ENCODE measurements at places on chromosomes 16 and 17. TPM values are rescaled to one million over a fixed set of nuclear protein-coding genes. Genes with fewer than 3 reads are reported as not detected.

HS3ST3B1 gene
- polyA plus RNA-seq: 27.7 TPM

CHD9NB gene
- 7.9 TPM for polyA plus RNA-seq

CACNG3 gene
- polyA plus RNA-seq: not detected

SEPTIN1 gene
- 2.6 TPM for polyA plus RNA-seq

MYCBPAP gene
- 1.4 TPM for polyA plus RNA-seq

CSH2 gene
- polyA plus RNA-seq: 0.10 TPM

KIF18B gene
- 15.8 TPM for polyA plus RNA-seq

DNA sequence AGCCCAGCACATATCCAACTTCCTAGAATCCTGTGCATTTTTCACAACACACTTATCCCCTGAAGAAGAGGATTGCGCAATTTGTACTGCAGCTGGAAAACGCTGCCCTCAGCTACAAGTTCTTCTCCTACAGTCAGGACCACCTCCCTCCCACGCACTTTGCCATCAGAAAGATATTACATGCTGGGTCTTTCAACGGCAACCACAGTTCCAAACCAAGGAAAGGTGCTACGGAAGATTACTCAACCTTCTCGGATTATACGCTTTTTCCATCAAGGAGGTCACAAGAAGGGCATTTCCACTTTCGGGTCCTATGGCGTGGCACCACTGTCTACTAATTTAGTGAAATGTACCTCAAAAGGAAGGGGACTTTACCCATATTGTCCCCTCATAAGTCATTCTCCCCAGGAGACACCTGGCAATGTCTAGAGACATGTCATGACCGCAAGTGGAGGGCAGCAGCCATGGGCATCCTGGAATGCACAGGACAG is 35.2 kb downstream of the USP7 start:
- DNase-seq: no peak

GRCh38 chr16:30738984-30739951 is 9.0 kb upstream of the PHKG2 start:
- no peak for DNase-seq

DNA sequence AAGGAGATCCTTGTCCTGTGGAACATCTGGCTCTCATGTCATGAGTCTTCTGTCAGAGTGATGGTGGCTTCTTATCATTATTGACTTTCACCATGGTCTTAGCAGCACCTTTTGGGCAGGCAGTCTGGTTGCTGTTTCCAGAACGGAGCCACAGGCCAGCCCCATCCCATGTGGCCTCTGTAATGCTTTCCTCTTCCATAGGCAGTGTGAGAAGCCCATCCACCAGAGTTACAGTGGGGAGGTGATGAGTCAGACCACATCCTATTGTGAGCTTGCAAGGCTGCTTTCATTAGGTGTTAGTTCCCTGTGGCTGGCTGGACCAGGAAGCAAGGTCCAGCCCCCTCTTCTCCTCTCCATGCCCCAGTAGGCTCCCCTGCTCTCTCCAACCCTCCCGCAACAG is 30.8 kb upstream of the SPACA3 start:
- no peak for DNase-seq

- no peak for DNase-seq
Observed at GRCh38 chr17:68021963-68022362, 13.6 kb upstream of the KPNA2 start.

GRCh38 chr17:67171560-67171959 is 73.4 kb downstream of the HELZ start:
- no peak for DNase-seq

DNA sequence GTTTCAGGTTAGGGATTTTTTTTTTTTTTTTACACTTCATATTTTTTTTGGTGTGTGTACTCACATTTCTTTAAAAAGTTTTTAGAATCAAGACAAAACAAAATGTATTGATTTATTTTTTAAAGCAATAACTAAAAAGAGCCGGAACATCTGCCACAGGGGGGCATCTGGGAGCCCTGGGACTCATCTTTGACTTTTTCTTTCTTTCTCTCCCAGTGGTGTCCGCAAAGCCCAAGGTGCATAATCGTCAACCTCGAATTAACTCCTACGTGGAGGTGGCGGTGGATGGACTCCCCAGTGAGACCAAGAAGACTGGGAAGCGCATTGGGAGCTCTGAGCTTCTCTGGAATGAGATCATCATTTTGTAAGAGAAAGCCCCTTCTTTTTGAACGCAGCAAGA is 36.3 kb downstream of the WWP2 start:
- no peak for DNase-seq

GRCh38 chr16:26569793-26570192 is 496.9 kb upstream of the C16orf82 start:
- DNase-seq: peak; percentile 10

DNA sequence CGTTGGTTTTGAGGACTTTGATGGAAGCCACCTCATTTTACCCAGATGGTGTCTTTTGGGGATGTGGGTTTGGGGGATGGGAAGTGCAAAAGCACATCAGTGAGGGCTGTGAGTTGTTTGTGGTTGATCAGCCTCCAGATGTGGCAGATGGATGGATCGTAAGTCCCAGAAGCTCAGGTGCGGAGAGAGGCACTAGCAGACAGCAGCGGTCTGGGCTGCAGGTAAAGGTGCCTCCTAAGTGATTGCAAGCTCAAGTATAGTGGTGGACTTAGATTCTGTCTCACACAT is 18.0 kb downstream of the HS3ST3B1 start:
- DNase-seq: no peak

DNA sequence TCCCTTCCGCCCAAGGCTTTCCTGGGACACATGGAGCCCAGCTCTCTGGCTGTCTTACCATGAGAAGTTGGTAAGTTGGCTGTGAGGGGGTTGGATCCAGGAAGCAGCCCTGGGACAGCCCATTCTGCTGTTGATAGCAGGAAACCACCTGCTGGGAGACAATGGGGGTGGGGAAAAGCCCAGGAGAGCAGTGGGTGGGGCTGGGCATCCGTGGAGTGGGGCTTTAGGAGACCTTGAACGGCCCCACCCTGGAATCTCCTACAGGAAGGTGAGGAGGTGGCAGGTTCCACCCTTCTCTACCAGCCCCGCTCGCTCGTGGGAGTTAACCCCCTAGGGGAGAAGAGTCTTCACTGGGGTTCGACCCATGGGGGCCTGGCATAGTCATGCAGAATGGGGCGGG is 5.8 kb downstream of the TMEM92 start:
- no peak for DNase-seq

DNA sequence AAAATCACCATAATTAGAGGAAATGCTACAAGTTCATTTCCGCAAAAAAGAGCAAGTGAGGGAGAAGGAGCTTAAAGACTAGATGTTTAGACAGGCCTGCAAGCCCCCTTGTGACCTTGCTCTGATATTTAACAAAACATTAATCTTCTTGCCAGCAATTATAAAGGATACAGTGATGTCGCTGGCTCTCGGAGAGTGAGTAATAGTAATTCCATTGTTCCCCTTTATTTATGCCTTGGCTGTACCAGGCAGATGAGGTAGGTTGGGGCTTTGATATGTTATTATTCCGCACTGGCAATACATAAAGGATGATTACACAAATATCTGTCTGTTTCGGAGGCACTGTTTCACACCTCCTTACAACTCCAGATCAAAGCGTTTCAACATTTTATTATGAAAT is 204.8 kb upstream of the SALL1 start:
- DNase-seq: no peak

Data from renal pelvis (tissue), 12 donors.